Right ventricle myocardium superior (tissue), 1 donor: ENCODE measurements at places on chromosomes 6 and 20. TPM values are rescaled to one million over a fixed set of nuclear protein-coding genes. Genes with fewer than 3 reads are reported as not detected.

FERMT1 gene
- 1.0 TPM for total RNA-seq

DNMT3B gene
- 0.22 TPM for total RNA-seq

DNA sequence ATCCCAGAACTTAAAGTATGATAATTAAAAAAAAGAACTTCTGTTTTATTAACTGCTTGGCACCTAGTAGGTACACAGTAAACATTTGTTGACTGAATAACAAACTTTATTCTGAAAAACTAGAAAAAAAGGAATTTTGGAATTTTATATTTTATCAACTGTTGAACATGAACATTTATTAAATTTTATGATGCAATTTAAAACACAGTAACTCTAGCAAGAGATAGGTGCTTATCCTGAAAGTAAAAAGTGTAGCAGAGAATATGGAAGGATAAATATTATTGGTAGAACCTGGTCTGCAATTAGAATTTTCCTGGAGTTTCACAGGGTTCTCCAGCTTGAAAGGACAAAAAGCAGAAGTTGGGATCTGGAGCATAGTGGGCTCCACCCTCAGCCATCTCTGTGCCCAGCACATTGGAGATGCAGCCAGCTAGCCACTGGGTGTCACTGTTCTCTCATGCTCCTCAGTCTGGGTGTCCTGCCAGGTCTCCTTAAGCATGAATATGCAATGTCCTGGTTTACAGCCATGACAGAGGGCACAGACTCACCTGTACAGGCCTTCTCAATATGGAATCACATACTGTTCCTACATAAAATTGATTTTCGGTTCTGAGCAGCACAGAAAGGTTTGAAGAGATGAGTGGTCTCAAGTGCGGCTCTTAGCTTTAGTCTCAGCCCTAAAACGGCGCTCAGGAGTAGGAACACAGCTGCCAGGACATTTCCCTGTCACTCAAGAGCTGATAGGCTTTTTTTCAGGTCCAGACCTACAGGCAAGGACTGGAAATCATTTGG, 31.7 kb upstream of the IL20RA start:
- DNase-seq = peak; percentile 74

CGAS gene
- 0.81 TPM for total RNA-seq

DNA sequence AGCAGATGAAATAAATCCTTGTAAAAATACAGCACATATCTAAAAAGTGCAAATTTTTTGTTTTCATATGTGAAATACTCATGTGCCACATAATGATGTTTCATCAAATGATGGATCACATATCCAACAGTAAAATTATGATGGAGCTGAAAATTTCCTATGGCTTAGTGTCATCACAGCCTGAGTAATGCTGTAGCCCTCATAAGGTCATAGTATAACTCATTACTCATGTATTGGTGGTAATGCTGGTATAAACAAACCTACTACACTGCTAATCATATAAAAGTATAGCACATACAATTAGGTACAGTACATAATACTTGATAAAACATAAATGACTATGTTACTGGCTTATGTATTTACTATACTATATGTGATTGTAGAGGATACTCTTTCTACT, 12.9 kb downstream of the TSPYL1 start:
- DNase-seq = no peak

- no peak for DNase-seq
Measured at GRCh38 chr20:21159658-21160380, 33.9 kb downstream of the KIZ start.

PBOV1 gene
- not detected for total RNA-seq

DNA sequence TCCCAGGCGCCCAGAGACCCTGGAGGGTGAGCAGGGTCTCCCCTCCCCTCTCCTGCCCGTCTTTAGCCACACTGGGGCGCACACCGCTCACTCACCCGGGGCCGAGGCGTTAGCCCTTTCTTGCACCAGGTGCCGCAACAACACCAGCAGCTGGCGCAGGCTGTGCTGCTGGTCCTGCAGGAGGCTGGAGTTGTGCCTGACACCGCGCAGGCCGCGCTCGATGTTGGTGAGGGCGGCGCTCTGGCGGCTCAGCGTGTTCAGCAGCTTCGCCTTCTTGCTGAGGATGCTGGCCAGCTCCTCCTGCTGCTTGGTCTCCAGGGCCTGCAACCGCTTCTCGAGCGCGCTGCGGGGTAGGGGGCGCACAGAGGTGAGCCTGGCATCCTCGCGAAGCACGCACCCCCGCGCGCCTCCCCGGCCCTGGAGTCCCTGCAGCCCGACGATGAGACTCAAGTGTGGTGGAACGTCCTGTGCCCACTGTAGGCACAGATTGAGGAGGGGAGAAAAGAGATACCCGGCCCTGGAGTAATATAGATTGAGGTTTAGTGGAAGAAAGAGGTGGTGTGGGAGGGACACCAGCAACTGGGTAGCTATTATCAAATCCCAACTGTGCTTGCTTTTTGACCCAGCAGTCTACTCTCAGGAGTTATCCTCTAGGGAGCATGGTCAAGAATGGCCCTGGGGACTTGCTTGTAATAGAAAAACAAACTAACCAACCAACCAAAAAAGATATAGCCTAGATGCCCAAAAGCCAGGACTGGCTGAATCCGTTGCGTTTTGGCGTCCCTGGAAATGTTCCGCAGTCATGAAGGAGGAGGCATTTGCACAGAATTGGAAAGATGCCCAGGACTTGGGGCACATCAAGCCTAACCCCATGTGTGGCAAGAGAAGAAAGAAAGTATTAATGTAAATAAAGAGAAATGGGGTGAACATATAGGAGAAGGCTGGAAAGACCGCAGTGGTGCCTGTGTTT, 30.9 kb downstream of the ANGPT4 start:
- peak; percentile 82 for DNase-seq

GRCh38 chr20:16596991-16597390, 23.7 kb upstream of the KIF16B start:
- DNase-seq = no peak

GRCh38 chr6:42013134-42013516, 37.2 kb upstream of the TAF8 start:
- no peak for DNase-seq

DNA sequence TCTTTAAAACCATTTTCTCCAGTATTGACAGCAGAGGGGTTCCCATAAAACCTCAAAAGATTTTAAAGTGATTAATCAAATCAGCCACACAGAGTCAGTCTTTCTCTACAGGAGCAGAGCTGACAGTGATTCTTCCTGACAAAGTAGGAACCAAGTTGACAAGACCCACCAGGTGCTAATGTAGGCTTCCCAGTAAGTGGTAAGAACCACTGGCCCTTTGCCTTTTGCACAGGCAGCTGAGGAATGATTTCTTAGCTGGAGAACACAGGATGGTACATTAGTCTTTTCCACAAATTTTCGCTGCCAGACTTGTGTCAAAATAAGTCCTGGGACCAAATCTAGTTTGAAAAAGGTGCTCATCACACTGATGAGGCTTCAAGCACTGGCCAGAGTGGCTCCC, 95.8 kb downstream of the ARMC2 start:
- DNase-seq = no peak

SEL1L2 gene
- total RNA-seq = 0.43 TPM

PLAGL2 gene
- total RNA-seq = 5.7 TPM

- DNase-seq = no peak
Measured at GRCh38 chr20:41408986-41409385, 42.4 kb upstream of the EMILIN3 start.

DNA sequence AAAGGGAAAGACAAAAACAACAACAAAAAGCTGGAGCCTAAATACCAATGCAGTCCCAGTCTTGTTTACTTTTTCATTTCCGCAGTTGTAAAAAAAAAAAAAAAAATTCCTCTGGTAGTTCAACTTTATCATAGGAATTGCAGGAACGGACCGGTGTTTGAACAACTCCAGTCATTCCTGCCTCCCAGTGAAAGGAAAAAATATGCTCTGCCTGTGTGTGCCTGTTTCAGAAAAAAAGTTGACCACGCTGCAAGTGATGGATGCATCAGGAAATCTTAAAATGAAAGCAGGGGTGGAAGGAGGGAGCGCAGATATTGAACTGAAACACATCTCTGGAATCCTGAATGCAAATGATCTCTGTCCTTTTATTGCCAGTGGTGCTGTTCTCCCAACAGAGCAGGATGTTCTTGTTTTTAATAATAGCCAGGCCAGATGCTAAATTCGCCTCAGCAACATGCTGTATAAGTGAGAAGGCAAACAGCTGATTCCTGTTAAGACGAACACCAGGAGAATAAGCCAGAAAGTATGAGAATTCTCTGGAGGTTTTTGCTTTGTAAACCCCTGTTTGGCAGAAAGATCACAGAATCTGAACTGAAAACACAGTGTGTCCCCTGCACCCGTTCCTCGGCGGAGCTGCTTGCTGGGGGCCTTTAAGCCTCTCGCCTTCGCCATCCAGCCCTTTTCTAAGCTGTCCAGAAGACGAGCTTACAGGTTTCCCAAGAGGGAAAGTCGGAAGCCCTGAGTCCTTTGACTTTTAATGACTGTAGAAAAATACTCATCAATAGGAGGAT, 178.4 kb upstream of the SUPT3H start:
- DNase-seq = no peak

GRCh38 chr6:170129691-170130171, 161.1 kb downstream of the DLL1 start:
- peak; percentile 89 for DNase-seq

DNA sequence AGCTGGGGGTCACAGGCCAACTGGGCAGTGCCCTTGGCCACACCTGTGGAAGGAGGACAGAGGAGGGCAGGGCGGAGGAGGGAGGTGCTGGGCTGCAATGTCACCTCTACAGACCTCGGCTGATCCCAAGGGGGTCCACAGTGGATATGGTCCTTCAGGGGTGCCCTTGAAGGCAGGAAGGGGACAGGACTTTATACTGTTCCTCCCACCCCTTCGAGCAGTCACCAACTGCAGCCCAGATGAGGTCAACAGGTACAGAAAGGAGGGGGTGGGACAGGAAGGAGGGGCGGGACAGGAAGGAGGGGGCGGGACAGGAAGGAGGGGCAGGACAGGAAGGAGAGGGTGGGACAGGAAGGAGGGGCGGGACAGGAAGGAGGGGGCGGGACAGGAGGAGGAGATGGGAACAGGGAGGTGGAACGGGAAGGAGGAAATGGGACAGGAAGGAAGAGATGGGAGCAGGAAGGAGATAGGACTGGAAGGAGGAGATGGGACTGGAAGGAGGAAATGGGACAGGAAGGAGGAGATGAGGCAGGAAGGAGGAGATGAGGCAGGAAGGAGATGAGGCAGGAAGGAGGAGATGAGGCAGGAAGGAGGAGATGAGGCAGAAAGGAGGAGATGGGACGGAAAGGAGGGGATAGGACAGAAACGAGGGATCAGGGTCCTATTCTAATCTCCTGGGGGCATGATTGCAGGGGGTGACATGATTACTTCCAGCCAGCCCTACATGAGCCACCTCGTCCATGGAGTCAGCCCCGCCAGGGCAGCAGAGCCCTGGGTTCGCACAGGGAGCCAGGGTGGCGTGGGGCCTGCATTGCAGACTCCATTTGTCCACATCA, 19.4 kb upstream of the MRGBP start:
- DNase-seq = no peak
